CD4-positive, alpha-beta T cell treated with Interleukin-2 at 100 ng/mL for 4 hours (primary cell): ENCODE measurements at places on chromosomes 4 and X.

GRCh38 chr4:144634978-144635747, 10.8 kb upstream of the HHIP start:
- DNase-seq, result no peak

DNA sequence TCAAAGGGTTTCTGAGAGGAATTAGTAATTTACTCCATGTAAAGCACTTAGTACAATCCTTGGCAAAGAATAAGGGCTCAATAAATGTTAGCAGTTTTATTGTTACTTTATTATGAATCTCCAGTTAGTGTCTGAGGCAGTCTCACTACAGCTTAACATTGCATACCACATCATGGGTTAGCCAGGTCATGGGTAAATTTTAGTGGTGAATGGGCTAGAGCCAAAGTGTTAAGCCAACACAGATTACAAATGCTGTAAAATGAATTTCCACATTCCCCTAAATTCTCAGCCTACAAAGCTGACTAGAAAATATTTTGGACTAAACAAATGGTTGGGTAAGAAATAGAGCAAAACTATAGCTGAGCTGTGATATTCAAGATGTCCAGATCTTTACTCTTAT, 72.4 kb downstream of the NRK start:
- DNase-seq, result no peak

DNA sequence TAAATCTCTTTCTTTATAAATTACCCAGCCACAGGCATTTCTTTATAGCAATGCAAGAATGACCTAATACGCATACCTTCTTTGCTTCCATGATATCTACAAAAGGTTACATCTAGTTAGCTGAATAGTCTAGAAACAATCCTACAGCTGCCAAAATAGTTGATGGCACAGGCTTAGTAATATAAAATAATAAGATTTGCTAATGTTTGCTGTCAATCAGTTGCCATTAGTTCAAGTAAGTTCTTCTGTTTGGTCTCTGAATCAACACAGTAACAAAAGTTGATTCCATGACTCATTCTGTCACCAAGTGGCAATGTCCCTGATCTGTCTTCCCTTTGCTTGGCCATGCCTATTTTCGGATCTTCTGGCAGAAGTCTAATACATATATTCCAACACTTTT, 470.2 kb downstream of the SPRY1 start:
- no peak for DNase-seq

DNA sequence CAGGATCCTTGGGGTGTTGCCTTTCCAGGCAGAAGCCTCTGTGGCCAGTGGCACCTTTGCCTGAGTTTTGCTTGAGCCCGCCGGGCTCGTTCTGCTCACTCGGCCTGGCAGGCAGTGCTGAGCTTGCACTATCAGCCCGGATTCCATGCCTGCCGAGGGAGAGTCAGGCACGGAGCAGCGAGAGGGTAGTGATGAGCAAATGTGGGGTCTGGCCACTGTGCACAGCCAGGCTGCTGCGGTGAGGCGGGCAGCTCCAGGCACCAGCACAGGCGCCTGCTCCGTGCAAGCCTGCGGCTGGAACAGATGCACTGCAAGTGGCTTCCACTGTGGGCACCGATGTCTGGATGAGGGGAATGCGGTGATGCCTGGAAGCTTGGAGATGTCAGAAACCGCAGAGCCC, 619.2 kb downstream of the RAPGEF2 start:
- no peak for DNase-seq

DNA sequence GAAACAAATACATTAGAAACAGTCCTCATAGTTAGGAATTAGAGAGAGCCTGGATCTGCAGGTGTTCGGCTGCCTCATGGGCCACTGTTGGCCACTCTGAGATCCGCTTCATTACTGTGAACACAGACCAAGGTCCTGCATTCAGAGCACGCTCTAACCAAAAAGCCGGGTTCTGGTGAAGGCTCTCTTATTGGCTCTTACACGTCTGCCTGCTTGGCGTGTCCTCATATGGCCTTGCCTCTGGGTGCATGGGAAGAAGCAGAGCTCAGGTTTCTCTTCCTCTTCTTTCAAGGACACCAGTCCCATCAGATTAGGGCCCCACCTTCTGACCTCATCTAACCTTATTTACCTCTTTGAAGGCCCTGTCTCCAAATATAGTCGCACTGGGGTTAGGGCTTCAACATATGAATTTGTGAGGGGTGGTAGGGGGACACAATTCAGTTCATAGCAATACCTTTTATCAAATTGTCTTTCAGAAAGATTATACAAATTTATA, 37.1 kb upstream of the ELF2 start:
- DNase-seq, result peak; percentile 4

DNA sequence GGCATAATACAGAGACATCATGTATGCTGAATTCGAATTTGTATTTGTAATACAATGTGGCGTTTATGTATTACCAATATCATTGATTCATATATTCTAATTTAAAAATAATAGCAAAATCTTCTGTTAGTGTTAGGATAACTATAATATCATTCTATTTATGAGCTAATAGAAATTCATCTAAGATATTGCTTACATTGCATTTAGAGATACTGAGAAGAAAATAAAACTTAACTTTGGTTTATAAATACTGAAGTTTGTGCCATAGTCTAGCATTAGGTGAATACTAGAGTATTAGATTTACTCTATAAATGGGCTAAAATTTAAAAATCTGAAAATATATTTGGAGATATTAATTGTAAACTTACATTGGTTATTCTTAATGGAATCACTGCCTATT, 1590.6 kb downstream of the PCDH18 start:
- DNase-seq, result no peak

DNA sequence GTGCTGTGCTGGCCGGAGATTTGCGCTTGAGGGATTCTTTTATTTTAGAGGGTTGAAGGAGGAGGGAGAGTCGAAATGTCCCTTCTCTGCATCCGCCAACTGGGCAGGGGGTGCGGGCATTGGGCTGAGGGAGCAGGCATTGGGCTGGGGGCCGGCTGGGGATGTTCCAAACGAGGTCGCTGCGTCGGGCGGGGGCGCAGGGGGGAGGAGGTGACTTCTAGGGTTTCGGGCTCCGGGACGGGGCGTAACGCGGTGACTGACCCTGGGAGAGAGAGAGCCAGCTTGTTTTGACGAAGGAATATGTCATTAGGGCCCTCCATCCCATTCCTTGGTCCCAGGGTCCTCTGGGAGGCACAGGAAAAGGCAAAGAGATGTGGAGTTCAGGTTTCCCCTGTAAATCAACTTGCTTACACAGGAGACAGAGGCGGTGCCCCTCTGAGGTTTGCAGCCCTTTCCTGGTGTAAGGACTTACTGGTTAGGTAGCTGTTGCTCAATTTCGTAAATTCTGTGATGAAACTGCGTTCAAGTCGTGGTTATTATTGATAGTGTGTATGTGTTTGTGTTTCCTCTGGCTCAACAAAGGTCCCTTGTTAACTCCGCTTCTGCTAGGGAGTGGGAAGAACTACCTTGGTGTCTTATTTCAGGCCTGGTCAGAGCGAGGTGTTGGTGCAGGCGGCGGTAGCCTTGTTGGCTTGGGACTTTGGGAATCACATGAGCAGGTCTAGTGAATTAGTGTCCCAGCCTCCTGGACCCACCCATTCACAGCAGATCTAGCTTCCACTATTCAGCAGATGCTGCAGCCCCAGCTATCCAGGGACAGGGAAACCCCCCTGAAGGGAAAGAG, 716 bp downstream of the FHIP1A start:
- DNase-seq, result peak; percentile 6

GRCh38 chr4:119210775-119211174, 1.7 kb upstream of the USP53 start:
- no peak for DNase-seq

- DNase-seq, result no peak
These were observed 152.9 kb downstream of the RTL3 start for GRCh38 chrX:78506248-78506647.

GRCh38 chr4:163694385-163694784, 199.9 kb downstream of the TMA16 start:
- DNase-seq, result no peak

DNA sequence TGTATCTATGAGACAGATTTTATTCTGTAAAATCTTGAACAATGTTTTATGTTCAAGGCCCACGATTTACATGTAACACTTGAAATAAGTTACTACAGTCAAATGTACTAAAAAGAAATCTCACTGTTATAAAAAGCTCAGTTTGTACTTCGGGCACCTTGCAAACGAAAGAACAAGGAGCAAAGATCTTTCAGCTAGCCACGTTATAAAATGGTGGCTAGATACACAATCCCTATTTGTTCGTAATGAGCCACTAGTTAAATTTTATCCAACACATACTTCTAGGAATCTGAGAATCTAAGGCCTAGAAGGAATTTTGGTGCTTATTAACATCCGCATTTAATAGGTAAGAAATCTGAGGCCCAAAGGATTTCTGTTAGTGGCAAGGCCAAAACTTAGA, 2.5 kb downstream of the ARHGEF9 start:
- no peak for DNase-seq

DNA sequence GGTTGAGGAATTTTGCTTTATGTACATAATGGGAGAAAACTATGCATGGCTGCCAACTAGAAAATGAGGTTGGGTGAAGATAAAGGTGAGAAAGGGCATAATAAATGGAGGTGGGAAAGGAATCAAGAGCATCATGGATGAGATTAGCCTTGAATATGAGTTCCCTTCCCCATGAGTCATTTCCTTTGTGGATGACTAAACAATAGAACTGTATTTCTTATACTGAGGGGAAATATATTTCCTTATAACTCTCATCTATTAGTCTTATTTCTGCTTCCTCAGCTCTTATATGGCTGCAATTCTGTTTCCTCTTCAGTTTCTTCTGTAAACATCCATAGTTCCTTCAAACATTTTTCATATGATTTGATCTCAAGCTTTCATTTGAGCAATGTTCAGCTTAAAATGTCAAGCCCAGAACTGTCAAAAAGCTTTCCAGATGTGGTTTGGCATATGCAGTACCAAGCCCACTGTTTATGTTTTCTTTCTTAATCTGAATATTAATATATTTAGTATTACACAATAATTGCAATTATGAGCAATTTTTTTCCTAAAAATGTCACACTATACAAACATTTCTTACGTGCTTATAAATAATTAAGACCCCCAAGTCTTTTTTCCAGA, 100.7 kb upstream of the GRPR start:
- no peak for DNase-seq

GRCh38 chrX:22559506-22559905, 286.8 kb downstream of the CBLL2 start:
- no peak for DNase-seq

DNA sequence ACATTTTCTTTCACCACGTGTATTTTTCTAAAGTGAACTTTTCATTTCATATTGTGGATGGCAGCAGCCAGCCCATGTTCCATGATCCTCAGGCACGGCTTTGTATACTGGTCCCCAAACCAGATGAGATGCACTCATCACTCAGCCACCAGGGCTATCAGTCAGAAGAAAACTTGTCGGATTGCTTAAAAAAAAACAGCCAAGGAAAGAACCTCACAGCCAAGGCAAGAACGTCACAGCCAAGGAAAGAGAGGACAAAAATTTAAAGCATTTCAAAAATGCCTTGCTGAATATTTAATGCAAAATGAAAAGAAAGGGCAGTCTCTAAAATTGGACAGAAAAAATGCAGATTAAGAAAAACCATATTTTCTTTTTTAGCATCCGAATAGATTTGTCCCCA, 333.3 kb downstream of the PDGFC start:
- DNase-seq, result no peak

DNA sequence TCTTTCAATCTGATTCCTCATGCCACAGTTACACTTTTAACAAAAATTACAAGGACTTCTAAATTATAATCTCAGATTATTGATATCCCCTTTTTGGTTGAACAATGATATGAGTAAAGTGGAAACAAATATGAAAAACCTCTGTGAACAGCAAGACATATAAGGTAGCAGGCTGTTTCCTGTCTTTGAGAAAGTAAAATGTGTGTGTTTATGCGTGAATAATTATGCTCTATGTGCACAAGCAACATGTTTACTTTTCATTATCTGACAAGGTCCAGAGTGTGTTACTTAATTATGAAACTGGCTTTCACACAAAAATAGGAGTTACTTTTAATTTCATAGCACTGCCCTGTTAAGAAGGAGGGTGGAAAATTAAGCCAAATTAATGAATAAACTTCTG, 43.1 kb downstream of the DDIT4L start:
- DNase-seq, result no peak

GRCh38 chrX:126065901-126066660, 100.0 kb downstream of the DCAF12L2 start:
- no peak for DNase-seq

- no peak for DNase-seq
These were observed 667 bp downstream of the PTTG2 start for GRCh38 chr4:37960679-37961450.

DNA sequence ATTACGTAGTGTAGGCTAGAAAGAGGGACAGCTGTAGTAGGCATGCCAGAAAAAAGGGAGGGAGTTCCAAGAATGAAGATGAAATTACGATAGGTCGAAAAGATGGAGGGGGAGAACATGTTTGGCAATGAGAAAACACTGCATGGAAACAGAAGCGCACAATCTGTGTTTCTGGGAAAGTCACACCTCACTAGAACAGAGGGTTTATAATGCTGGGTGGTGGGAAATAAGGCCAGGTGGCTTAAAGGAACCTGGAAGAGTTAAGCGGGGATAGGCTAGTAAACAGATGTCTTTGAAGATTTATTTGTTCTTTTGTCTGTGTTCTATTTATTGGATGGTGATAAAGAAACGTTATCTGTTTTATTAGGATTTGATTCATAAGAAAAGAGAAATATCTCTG, 29.1 kb downstream of the TRAPPC11 start:
- no peak for DNase-seq

GRCh38 chr4:139163806-139164206, 13.2 kb downstream of the ELF2 start:
- DNase-seq, result no peak

DNA sequence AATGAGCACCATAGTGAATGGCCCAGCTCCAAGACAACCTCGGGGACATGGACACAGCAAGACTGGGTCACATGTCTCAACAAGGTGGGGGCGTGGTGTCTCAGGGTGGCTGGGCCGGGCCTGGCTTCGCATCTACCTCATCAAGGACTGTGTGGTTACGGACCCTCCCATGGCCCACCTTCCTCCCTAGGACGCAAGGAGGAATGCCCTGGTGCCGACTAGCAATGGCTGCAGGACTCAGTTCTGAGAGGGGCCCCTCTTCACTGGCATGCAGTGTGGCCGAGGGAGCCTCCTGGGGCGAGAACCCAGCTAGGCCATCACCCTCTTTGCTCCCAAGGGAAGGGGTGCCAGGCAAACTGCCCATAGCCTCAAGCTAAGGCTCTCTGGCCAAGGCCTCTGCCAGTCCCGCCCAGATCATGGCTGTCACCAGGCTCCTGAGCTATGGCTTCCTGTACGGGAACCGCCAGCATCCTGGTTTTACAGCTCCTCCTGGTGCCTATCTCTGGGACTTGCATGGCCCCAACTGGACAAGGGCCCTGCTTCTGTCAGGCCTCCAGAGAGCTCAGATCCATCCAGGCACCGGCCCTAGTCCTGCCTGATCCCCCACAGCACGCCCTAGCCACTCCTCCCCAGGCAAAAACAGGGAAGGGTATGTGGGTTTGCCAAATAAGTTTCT, 218.0 kb upstream of the AGTR2 start:
- DNase-seq, result no peak

GRCh38 chr4:96356591-96357370, 516.9 kb downstream of the PDHA2 start:
- DNase-seq, result no peak
